Thyroid gland (tissue), 4 donors: ENCODE measurements at places on chromosomes 6 and 20. TPM values are rescaled to one million over a fixed set of nuclear protein-coding genes. Genes with fewer than 3 reads are reported as not detected.

GRCh38 chr6:37454420-37455140 is 21.6 kb downstream of the CMTR1 start:
- H3K4me1 ChIP-seq, result no peaks in the 10 kb centered on the region
- H3K4me3 ChIP-seq, result no peak overlapping the region
- DNase-seq, result no peak
- no peak overlapping the region for H3K27ac ChIP-seq
- H3K27me3 ChIP-seq, result no peaks in the 10 kb centered on the region

BMP5 gene
- 0.45 TPM for total RNA-seq

- H3K4me1 ChIP-seq, result no peaks in the 10 kb centered on the region
- DNase-seq, result no peak
- no peaks in the 10 kb centered on the region for H3K27me3 ChIP-seq
- no peak overlapping the region for H3K4me3 ChIP-seq
- H3K27ac ChIP-seq, result no peak overlapping the region
- no peaks in the 10 kb centered on the region for H3K36me3 ChIP-seq
Observed at GRCh38 chr6:48777411-48777810, 666.4 kb upstream of the PTCHD4 start.

FABP7 gene
- not detected for total RNA-seq

LGSN gene
- not detected for total RNA-seq

DNA sequence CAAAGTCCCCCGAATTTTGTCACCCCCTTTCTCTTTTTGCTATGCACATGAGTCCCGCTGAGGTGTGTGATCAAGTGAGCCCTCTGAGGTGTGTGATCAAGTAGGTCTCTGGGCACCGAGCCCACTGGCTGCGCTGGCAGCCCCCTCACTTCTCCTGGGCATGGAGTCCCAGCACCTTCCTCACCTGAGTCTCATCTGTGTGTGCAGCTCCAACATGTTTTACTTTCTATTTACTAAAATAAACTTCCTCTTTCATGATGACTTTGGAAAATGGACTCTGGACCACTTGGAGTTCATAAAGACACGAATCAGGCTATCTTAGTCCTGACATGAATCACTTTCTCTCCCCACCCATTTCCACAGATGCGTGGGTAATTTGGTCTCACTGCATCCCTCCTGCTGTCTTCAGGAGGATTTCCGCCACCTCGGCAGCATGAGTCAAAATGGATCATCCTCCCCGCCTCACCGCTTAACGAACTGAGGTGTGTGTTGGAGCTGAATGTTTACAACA is 39.8 kb downstream of the PRDM1 start:
- no peak for DNase-seq
- H3K4me1 ChIP-seq, result no peaks in the 10 kb centered on the region
- H3K27me3 ChIP-seq, result no peaks in the 10 kb centered on the region
- no peak overlapping the region for H3K27ac ChIP-seq

DNA sequence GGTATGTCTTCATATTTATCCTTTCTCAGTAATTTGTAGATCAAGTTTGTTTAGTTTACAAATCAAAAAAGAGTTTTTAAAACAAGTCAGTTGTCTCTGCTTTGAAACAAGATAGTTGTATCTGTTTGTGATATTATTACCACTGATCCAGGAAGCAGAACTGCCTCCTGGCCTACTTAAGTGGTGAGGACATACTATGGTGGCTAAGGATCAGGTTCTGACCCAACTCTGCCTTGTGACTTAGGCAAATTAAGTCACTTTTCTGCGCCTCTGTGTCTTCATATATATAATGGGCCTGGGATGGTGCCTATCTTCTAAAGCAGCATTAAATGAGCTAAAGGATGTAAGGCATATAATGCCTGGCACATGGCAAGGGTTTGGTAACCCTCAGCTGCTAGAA is 8.7 kb downstream of the ANKS1A start:
- no peaks in the 10 kb centered on the region for H3K27me3 ChIP-seq
- H3K27ac ChIP-seq, result no peak overlapping the region
- no peak overlapping the region for H3K4me3 ChIP-seq
- H3K4me1 ChIP-seq, result no peaks in the 10 kb centered on the region
- DNase-seq, result no peak
- H3K36me3 ChIP-seq, result no peaks in the 10 kb centered on the region

- no peak for DNase-seq
- H3K27me3 ChIP-seq, result no peaks in the 10 kb centered on the region
- no peak overlapping the region for H3K27ac ChIP-seq
- H3K36me3 ChIP-seq, result no peaks in the 10 kb centered on the region
- H3K4me3 ChIP-seq, result no peak overlapping the region
- H3K4me1 ChIP-seq, result no peaks in the 10 kb centered on the region
Observed at GRCh38 chr6:130143709-130144108, 79.0 kb downstream of the SAMD3 start.
